Gastrocnemius medialis (tissue), 4 donors: ENCODE measurements at places on chromosomes 6 and 20. TPM values are rescaled to one million over a fixed set of nuclear protein-coding genes. Genes with fewer than 3 reads are reported as not detected.
A peak's percentile ranks its signal among the peaks of the same experiment; 100 is the strongest.

DNA sequence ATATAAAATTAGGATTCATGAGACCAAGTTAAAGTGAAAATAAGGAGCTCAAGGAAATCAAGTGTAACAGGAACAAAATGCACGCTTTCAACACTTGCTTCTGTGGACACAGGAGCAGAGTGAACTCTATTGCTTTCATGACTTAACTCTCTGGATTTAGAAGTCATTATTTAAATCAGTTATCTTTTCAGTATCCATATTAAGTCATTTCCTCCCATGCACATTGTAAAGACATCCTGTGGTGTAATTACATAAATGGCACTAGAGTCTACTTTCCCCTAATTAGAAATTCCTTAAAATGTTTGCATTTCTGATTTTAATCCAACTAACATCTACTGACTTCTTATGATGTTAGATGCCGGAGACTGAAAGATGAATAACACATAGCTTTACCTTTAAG lies 88.0 kb downstream of the INSM1 start:
- no peak for DNase-seq

DNA sequence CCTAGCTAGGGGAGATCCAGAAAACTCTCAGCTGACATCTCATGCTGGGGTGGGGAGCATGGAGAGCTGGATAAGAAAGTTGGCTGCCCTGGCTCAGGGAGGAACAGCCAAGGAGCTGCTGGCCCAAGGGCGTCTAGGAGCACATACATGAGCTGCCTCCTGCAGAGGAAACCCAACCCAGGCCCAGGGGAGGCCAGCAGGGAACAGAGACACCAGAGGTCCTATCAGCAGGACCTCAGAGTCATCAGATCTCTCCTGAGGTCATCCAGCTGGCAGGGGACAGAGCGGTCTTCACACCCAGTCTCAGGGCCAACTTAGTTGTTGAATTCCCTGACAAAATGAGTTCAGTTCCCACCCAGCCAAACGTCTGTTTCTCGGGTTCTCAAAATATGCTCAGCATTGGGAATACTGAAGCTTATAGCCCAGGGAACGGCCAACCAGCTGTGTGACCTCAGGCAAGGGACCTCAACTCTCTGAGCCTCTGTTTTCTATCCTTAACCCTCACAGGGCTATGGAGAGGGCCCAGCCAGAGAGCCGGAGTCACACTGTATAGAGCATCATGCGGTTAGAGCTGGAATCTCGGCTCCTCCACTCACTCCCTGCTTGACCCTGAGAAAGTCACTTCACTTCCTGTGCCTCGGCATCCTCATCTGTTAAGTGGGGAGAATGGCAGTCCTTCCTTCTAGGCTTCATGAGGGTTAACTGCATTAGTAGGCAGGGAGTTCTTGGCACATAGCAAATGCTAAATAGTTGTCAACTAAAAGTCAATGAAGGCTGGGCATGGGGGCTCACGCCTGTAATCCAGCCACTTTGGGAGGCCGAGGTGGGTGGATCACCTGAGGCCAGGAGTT lies 13.8 kb downstream of the ADA start:
- DNase-seq, result peak; percentile 84

- no peak for DNase-seq
Observed at GRCh38 chr6:26019261-26019830, 56.7 kb downstream of the TRIM38 start.

The MEI4 gene
- total RNA-seq, result not detected

DNA sequence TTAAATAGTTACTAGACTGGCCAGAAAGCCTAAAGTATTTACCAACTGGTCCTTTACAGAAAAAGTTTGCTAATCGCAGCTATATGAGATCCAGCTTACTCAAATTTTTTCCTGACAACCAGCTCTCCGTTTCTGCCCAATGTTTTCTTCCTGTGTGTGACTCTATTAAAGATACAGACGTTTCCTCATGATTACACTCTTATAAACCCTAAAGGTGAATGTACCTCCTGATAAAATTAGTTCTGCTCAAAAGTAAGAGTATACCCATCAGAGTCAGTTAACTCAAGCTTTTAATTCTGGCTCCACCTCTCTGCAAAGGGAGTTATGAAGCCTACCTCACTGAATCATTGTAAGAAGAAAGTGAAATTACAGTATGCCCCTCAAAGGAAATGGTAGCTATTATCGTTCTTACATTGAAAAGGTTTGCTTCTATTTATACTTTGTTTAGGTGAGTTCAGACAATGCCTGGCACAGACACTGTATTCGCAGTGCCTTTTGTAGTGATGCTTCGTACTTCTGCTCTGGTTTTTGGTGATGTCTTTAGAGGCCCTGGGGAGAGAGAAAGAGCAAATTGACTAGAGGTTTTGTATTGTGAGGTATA lies 10.2 kb upstream of the MROH8 start:
- no peak for DNase-seq

- DNase-seq, result no peak
Observed at GRCh38 chr6:37313723-37314486, 39.9 kb upstream of the RNF8 start.

The SCRT2 gene
- total RNA-seq, result not detected

DNA sequence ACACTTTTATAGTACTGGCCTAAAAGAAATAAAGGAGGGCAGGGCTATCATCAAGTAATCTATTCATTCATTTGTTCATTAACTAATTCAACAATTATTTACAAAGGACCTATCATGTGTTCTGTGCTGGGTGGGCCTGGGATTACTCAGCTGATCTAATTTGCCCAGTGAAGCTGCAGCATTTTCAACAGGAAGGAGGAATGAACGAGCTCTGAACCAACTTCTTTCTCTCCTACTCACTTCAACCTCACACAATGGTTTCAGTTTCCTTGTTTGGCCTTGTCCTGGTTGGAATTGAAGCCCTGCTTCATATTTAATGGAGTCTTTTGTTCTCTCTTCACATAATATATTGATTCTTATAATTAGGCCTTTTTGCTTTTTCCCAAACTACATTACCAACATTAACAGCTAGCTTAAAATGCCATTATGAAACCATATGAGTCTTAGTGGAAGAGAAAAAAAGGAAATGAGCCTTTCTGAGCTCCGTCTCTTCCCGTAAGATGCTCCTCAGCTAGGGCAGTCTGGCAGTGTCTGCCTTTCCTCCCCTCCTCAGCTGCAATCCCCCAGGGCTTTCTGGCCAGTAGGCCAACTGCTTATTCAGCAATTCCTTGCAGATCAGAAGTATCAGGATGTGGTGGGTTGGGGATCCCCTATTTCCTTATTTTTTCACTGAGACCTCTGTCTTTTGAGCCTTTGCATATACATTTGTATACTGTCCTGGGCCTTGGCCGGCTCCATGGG lies 79.4 kb upstream of the NRN1 start:
- DNase-seq, result no peak

The DCDC2 gene
- total RNA-seq, result 0.42 TPM

DNA sequence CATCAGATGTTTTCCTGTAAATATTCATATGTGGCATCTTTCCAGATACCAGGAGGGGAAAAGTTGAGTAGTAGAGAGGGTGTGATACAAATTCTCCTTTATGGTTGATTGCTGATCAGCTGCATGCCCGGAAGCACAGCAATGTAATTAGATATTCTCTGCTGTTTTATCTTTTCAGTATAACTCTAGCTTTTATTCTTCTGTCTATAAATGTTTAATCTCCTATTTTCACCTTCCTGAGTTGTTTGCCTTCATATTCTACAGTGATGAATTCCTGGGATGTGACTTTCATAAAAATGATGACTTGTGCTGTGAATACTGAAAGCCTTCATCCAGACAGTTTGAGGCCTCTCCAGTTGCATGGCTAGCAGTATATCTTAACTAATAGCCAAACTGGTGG lies 53.7 kb downstream of the SH3BGRL2 start:
- no peak for DNase-seq

The NKAPL gene
- 3.0 TPM for total RNA-seq

DNA sequence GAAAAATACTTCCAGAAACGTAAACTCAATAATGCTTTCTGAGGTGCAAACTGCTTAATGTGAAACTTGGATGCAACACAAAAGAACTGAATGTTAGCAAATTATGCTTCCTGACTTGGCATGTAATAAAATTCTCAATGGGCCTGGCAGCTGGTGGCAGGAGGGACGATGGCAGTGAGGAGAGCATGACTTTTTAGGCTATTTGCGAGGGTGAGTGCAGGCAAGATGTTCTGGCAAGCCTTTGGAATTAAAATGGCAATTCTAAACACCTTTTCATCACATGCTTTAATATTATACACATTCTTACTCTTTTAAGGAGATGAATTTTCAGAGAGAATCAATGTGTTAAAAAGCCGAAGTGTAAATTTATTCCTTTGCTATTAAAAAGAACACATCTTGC lies 224.8 kb upstream of the CDH4 start:
- no peak for DNase-seq

DNA sequence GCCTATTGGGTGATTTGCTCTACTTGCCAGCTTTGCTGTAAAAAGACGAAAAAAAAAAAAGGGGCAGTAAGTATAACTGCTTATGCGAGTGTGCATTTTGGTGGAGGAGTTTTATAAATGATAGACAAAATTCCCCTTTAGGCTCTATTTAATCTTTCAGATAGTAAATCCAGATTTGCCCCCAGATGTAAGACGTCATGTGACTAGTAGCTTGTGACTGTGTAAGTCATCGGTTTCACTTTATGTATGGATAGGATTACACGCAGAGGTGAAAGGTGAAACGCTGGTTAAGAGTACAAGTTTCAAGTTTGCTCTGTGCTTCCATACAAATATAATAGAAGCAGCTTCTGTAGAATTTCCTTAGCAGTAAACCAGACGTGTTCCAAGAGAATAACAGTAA lies 7.9 kb downstream of the RAB32 start:
- DNase-seq, result no peak

The SIRPB1 gene
- 1.8 TPM for total RNA-seq

DNA sequence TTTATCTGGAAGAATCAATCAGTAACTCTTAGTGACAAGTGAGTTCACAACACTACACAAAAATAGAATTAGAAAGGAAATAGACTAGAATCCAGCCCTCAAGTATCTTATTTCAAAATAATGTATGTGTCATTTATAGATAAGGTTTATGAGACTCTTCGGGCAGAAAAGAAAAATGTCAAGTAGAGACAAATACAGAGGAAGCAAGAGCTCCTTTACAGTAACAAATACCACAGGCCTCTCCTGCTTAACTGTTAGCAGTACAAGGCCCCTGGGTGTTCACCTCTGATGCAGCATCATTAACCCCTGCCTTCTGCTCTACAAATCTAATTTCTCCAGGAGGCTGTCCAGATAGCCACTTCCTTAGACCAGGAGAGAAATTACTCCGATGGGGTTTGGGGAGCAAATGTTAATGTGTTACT lies 76.7 kb downstream of the UBE3D start:
- no peak for DNase-seq

The PHACTR1 gene
- 0.29 TPM for total RNA-seq

DNA sequence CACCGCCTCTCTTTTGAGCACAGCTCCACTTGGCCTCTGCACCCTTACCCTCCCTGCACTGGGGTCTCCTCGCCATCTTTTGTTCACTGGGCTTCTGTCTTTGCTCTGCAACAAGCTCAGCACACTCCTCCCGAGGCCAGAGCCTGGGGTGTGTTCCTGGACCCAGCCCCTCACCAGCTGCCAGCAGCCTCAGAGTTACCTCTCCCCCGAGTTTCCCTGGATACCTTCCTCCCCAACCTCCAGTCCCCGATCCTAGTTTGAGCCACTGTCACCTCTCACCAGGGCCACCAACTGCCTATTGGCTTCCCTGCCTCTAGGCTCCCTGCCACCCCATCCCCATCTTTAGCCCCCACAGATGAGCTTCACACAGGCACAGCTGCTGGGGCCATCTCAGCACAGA lies 12.3 kb downstream of the CYP21A2 start:
- DNase-seq, result no peak

The KIF13A gene
- total RNA-seq, result 57.0 TPM

GRCh38 chr6:50939931-50940330 lies 121.3 kb downstream of the TFAP2B start:
- no peak for DNase-seq

- DNase-seq, result no peak
Observed at GRCh38 chr6:95978230-95978629, 37.5 kb upstream of the FUT9 start.

DNA sequence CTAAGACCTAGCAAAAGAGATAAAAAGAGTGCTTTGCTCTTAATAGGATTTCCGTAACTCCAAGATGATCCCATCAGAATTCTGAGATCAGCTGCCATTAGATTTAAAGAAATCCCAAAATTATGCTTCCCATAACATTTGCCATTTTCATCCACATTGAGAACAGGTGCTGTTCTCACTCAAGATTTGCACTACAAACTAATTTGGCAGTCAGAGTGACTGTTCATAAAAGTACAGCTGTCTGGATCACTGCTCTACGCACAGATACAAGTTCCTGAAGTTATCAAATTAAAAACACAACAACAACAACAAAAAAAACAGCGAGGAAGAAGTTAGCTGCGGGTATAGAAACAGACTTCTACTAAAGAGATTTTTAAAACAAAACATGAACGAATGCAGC lies 58.1 kb downstream of the ASCC3 start:
- no peak for DNase-seq

The KCNG1 gene
- total RNA-seq, result not detected

The KHDC1L gene
- not detected for total RNA-seq

- no peak for DNase-seq
Observed at GRCh38 chr6:110621061-110621460, 144.6 kb upstream of the SLC22A16 start.

- no peak for DNase-seq
Observed at GRCh38 chr6:142304241-142304640, 2.4 kb downstream of the ADGRG6 start.

The ROS1 gene
- not detected for total RNA-seq

- no peak for DNase-seq
Observed at GRCh38 chr6:110897433-110897832, 22.8 kb downstream of the AMD1 start.

GRCh38 chr20:49276161-49276960 lies 1.5 kb downstream of the ZNFX1 start:
- DNase-seq, result no peak

The HLA-DRB5 gene
- not detected for total RNA-seq

The LY6G5C gene
- total RNA-seq, result 3.2 TPM

GRCh38 chr20:32209850-32210605 lies 2.3 kb downstream of the POFUT1 start:
- DNase-seq, result no peak

DNA sequence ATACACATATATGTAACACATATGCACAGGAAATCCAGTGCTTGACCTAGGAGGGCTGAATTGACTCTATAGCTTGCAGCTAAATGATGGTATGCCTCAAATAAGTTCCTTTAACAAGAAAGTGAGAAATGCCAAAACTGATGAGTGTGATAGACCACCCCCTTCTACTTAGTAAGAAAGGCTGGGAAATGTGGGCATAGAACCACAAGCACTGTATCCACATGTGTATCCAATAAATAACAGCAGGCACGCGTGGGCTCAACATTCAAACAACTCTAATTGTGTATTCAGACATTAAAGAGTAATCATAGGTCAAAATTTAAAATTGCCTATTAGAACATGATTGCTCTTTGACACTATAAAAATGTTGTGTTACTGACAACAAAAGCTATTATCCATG lies 54.1 kb downstream of the FAM83B start:
- DNase-seq, result no peak
